ENCODE measurements at places on chromosomes 13 and 19.

- peak; percentile 10 for DNase-seq
Measured at GRCh38 chr13:73274147-73274546, 215.3 kb downstream of the KLF5 start.

GRCh38 chr19:14006085-14006765, at the start of gene RFX1:
Gene RFX1, minus strand, starts transcription at chr19:14006320. Its CDS starts 12,477 bp downstream, at chr19:13993843.
- DNase-seq: peak; percentile 100

- DNase-seq: no peak
Measured at GRCh38 chr13:79799059-79799867, 318.3 kb downstream of the NDFIP2 start.

DNA sequence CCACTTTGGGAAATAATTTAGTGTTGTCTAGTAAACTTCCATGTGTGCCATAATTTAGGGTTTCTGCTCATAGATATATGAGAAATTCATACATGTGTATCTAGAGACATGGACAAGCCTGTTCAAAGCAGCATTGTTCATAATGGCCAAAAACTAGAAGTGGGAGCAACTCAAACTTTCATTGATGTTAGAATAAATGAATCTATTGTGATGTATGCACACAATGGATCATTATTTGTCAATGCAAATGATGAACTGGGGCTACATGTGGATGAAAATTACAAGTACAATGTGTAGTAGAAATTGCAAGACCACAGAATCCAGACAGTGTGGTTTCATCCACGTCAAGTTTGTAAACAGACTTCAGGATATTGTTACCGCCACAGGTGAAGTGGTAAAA, 284.7 kb downstream of the SLC7A1 start:
- DNase-seq: no peak

DNA sequence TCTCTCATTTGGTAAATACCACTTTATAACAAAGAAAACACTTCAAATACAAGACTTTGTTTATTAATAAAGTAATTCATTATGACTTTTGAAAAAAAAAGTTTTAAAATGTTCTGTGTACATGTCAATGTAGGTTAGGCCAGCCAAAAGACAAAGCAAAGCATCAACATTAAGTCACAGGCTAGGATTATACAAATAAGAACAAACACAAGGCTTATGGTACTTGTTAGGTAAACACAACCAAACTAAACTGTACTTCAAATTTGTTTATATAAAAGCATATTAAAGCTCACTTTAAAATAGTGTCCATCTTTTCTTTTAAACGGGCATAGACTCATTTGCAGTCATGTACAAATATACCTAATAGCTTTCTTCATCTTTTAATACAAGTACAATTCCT, 86.6 kb downstream of the ZDHHC20 start:
- DNase-seq: no peak

DNA sequence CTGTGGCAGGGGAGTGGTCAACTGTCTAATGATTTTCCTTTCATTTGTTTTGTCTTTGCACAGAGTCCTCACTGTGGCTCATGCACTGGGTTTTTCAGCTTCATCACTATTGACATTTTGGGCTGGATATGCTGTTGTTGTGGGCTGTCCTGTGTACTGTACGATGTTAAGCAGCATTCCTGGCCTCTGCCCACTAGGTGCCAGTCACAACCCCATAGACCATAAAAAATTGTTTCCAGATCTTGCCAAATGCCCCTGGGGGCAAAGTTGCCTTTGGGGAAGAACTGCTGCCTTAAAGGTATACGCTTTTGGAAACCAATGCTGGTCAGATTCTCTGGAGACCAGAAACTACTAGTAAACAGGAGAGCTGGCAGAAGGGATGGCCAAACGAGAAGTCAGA, 310.4 kb downstream of the SPRY2 start:
- DNase-seq: no peak

DNA sequence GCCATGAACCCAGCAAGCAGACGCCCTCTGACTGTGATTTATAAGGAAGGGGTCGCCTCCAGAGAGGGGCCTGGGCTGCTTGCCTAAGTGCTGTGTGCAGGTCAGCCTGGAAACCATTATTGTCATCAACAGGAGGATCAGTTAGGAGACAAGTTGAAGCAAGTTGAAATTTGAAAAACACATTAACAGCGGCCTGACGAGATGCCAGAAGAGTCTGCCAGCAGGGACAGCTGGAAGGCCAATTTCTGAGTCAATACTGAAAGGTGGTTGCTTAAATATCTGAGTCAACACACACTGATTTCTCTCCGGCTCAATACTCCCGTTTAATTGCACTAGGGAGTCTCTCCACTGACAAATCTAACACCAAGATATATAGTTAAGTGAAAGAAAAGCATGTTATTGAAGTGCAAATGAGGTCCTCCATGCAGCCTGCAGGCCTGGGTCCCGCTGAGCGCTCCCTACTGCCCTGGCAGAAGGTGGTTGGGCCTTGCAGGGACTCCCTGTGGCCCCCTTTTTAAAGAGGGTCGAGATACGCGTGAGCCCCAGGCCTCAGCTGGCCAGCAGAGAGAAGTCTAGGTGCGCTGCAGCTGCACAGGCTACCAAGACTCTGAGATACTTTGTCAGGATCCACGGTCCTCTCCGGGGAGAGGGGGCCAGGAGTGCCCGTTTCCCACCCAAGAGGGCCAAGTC, 91.1 kb downstream of the RNASEH2B start:
- DNase-seq: peak; percentile 8

- no peak for DNase-seq
Measured at GRCh38 chr19:16374436-16374835, 49.8 kb downstream of the KLF2 start.

- no peak for DNase-seq
Measured at GRCh38 chr19:14012378-14012915, 6.3 kb upstream of the RFX1 start.

DNA sequence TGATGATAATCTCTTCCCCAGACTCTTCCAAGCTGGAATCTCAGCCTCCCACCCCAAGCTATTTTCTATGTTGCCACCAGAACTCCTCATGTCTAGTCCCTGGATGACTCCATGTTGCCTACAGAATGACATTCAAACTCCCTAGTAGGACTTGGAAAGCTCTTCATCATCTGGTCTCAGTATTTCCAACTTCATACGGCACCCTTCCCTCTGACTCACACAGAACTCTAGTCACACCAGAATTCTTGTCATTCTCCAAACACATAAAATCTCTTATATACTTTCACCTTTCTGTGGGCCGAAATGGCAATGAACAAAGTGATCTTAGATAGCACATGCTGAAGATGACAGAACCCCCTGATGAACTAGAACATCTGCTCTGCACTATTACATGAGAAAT, 86.2 kb downstream of the CAB39L start:
- DNase-seq: no peak

- DNase-seq: no peak
Measured at GRCh38 chr13:106369858-106370257, 165.6 kb downstream of the EFNB2 start.

GRCh38 chr13:25463496-25463895, 91.7 kb downstream of the ATP8A2 start:
- DNase-seq: no peak

- DNase-seq: no peak
Measured at GRCh38 chr13:40059540-40060232, 404.2 kb downstream of the COG6 start.

DNA sequence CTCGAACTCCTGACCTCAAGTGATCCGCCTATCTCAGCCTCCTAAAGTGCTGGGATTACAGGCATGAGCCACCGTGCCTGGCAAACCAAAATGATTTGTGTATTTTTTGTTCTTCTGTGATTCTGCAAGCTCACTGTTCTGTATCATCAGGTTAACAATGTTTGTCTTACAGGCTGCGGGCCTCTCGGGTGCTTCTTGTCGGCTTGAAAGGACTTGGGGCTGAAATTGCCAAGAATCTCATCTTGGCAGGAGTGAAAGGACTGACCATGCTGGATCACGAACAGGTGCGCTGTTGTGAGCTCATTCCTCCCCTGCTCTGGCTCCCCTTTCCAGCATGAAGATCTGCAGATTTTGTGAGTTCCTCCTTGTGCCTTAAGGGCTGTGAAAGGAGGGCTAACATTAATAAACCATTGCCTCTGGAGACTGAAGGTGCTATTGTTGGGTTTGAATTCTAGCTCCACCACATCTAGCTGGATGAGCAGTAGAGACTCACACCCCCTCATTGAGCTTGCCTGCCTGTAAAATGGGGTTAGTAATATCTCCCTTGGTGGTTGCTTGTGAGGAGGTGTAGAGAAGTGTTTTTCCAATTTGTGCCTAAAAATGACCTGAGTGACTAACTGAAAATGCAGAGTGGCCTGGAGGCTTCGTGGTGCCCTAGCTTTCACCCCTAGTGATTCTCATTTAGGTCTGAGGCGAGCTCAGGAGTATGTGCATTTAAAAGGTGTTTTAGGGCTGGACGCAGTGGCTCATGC, 12.9 kb downstream of the SAE1 start:
- DNase-seq: no peak

GRCh38 chr13:112726016-112726767, 36.4 kb downstream of the ATP11A start:
- DNase-seq: no peak

GRCh38 chr13:30255696-30256095, 51.7 kb downstream of the KATNAL1 start:
- no peak for DNase-seq

DNA sequence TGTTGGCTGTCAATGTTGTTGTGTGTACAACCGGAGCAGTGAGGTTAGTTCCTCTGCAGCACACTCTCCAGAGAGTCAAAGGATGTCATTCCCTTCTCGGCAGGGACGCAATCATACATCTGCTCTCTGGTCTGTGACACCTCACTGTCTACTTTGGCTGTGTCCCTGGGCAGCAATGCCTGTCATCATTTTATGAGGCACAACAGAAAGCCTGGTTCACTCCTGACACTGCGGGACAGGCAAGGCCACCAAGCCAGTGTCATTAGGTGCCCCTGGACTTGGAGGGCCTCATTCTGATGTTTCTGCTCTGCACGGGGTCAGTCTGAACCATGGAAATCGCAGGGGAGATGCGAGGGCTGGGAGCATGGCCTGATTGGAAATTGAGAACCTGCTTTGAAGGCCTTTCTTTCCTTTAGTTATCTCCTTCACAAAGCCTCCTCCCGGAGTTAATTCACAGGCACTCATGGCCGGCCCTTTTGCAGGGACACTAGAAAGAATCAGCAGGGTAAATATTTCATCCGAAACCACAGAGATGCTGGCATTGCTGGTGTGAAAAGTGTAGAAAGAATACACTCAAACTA, 284.4 kb downstream of the ZNF536 start:
- DNase-seq: no peak

GRCh38 chr13:94711561-94712286, 621 bp downstream of the SOX21 start:
- DNase-seq: no peak

GRCh38 chr13:112849500-112849899, 119.5 kb upstream of the MCF2L start:
- no peak for DNase-seq

GRCh38 chr19:54247106-54247930, 4.7 kb upstream of the LILRA6 start:
- DNase-seq: no peak

GRCh38 chr13:68304286-68304893, 1074.3 kb upstream of the PCDH9 start:
- peak; percentile 5 for DNase-seq

GRCh38 chr19:55362990-55363716, at the start of gene GARIN5B:
Gene GARIN5B, minus strand, starts transcription at chr19:55363260. Its CDS starts 194 bp downstream, at chr19:55363066.
- DNase-seq: no peak

- no peak for DNase-seq
Measured at GRCh38 chr13:98371516-98372023, 194.5 kb upstream of the RNF113B start.

GRCh38 chr19:4533334-4533733, 1.7 kb downstream of the PLIN5 start:
- DNase-seq: no peak

GRCh38 chr13:23159205-23159759, 21.5 kb upstream of the SGCG start:
- DNase-seq: peak; percentile 15

DNA sequence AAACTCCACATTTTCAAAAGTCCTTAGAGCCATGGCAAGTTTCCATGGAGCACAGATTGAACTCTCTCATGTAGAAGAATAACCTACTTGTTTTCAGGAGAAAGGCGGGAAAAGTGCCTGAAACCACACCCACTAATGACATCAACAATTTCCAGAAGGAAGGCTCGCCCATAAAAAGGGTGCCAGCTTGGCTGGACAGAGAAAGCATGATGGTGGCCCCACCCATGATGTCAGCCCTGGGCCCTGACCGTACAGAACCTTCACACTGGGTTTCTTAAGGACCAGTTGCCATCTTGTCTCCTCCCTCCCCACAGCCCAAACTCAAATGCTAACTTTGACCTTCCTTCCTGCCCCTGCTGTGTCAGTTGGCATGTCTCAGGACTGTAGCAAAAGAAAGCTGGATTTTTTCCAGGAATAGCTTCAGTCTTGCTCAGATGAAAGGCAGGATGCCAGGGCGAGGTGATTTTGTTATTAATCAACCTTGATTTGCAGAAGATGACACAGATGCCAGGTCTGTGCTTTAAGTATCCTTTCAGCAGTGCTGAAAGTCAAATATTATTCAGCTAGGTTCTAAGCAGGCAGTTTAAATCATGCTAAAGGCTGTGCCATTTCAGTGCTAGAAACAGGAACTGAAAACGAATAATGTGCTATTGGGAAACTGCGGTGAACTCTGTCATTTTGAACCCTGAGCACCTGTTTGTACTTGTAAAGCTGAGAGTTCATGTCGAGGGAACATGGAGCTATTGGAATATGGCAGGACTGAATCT, 89.5 kb upstream of the RFC3 start:
- DNase-seq: no peak

GRCh38 chr13:77918391-77919245, at the start of gene EDNRB:
Gene EDNRB, minus strand, starts transcription at chr13:77918831. Its CDS starts 258 bp downstream, at chr13:77918573.
- DNase-seq: no peak

DNA sequence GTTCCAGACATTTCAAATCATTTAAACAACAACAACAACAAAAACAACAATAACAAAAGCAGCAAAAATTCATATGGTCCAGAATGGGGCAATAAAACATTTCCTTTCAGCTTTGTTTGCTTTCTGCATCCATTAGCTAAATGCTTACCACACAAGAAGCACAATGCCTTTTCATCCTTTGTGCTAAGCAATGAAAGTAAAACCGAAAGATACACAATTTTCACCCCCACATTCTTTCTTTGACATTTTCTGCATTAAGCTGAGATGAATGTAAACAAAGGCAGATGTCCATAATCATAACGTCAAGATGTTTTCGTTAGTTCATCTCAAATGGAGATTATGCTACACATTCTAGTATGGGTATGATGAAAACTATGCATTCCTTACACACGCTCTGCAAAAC, 568.5 kb downstream of the SLITRK6 start:
- DNase-seq: no peak

- no peak for DNase-seq
Measured at GRCh38 chr13:29799041-29799440, 51.4 kb downstream of the UBL3 start.

DNA sequence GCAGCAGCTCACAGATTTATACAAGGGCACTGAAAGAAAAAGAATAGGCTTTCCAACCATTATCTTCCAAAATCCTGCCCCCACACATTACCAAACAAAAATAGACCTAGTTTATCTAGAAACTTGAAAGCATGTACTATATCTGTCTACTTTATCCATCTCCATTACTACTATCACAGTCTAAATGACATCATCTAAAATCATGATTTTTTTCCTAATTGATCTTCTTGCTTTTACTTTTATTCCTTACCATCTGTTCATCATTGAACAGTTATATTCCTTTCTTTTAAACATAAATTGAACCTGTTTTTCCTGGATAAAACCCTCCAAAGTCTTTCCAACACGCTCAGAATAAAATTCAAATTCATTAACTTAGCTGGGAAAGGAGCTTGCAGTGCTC, 414.7 kb downstream of the KCTD12 start:
- no peak for DNase-seq

GRCh38 chr13:106883976-106884375, 316.0 kb upstream of the ARGLU1 start:
- no peak for DNase-seq

- no peak for DNase-seq
Measured at GRCh38 chr19:40229484-40229883, 3.0 kb upstream of the CCNP start.
